Activated naive CD8-positive, alpha-beta T cell treated with anti-CD3 and anti-CD28 coated beads for 36 hours (primary cell): ENCODE measurements at places on chromosomes 11 and 22. TPM values are rescaled to one million over a fixed set of nuclear protein-coding genes. Genes with fewer than 3 reads are reported as not detected.

Gene RIMBP3B
- 0.19 TPM for total RNA-seq

GRCh38 chr22:46535876-46536536 lies 1.4 kb downstream of the CELSR1 start:
- DNase-seq: no peak
- peaks cover 51% of the 10 kb centered on the region for H3K27me3 ChIP-seq
- H3K27ac ChIP-seq: no peak overlapping the region
- no peaks in the 10 kb centered on the region for H3K36me3 ChIP-seq
- H3K4me1 ChIP-seq: peaks cover 10% of the 10 kb centered on the region

DNA sequence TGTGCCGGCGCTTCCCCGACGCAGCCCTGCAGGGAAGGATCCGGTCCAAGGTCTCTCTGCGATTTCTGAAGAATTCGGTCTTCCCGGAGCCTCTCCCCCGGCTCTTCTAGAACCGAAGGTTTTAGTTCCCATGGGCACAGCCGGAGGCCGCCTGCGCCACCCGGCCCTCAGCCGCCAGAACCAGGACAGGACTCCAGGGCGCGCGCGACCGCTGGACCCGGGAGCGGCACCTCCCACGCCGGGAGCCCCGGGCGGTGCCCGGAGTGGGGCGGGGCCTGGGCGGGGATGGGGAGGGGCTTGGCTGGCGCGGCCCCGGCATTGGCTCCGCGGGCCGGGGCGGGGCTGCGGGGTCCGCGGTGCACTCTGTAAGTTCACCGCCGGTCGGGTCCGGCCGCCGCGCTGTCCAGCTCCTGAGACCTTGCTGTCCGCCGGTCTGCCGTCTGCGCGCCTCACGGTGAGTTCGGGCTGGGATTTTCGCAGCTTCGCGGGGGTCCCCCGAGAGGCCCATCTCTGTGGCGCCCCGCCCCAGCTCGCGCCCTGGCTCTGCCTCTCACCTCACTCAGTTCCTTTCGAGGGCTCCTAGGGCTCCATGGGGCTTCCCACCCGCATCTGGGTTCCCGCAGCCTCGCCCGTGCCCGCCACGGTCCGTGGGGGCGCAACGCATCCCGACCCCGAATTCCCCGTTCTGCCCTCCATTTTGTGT lies at the start of gene CDC42EP2:
Gene CDC42EP2, plus strand, starts transcription at position 366 of the 703 bp plus-strand sequence. CDS start 6,033 bp downstream, outside the sequence.
- peak; percentile 78 for DNase-seq
- peaks cover 2% of the 10 kb centered on the region for H3K4me1 ChIP-seq

- DNase-seq: no peak
- no peak overlapping the region for H3K4me3 ChIP-seq
- H3K36me3 ChIP-seq: peaks cover 40% of the 10 kb centered on the region
- H3K27ac ChIP-seq: peak overlapping the region; percentile 72
- H3K27me3 ChIP-seq: no peaks in the 10 kb centered on the region
These were observed 6.0 kb downstream of the TRAPPC4 start for GRCh38 chr11:119024430-119025098.

- peaks cover 2% of the 10 kb centered on the region for H3K4me1 ChIP-seq
- H3K27me3 ChIP-seq: peaks cover 19% of the 10 kb centered on the region
- H3K27ac ChIP-seq: no peak overlapping the region
These were observed 16.9 kb upstream of the PEX26 start for GRCh38 chr22:18060646-18061620.

- H3K4me3 ChIP-seq: no peak overlapping the region
- no peak for DNase-seq
- no peak overlapping the region for H3K27ac ChIP-seq
- H3K4me1 ChIP-seq: no peaks in the 10 kb centered on the region
- H3K27me3 ChIP-seq: peaks cover 5% of the 10 kb centered on the region
These were observed 122.7 kb upstream of the TRPC6 start for GRCh38 chr11:101706541-101706940.

GRCh38 chr11:44628730-44629700 lies 63.6 kb downstream of the CD82 start:
- no peak for DNase-seq
- H3K4me3 ChIP-seq: no peak overlapping the region
- H3K4me1 ChIP-seq: peaks cover 12% of the 10 kb centered on the region

Gene PRR5
- 22.3 TPM for total RNA-seq

- no peaks in the 10 kb centered on the region for H3K36me3 ChIP-seq
- peaks cover 20% of the 10 kb centered on the region for H3K4me1 ChIP-seq
- H3K27ac ChIP-seq: no peak overlapping the region
- no peak for DNase-seq
- H3K27me3 ChIP-seq: no peaks in the 10 kb centered on the region
- H3K4me3 ChIP-seq: no peak overlapping the region
These were observed 77.6 kb upstream of the KCNQ1OT1 start for GRCh38 chr11:2777386-2777785.

Gene UPK3A
- total RNA-seq: not detected

DNA sequence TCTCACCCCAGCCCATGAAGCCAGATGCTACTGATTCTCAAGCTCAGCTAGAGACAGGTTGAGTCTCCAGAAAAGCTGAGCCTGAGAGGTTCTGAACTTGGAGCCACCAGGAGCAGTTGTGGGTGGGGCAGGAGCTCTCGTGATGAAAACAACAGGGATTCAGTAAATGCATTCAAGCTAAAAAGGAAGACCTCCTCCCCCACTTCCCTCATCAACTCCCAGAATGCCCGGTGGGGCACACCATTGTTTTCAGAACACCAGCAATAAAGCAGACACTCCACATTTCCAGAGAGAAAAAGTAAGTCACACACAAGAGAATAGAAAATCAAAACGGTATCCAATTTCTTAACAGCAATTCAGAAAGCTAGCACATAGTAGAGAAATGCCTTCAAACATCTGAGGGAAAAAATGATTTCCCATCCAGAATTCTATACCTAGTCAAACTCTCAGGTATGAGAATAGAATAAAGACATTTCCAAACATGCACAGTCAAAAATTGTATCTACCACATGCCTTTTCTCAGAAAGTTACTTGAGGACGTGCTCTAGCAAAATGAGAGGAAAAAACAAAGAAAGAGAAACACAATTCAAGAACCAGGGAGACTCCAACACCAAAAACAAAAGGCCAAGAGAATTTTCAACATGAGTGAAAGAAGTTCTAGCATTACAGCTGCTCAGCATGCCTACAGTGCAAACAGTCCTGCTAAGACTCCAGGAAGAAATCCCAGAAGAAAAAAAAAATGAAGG lies 56.8 kb downstream of the CDKN1C start:
- H3K36me3 ChIP-seq: peaks cover 20% of the 10 kb centered on the region
- DNase-seq: no peak
- no peaks in the 10 kb centered on the region for H3K27me3 ChIP-seq
- no peaks in the 10 kb centered on the region for H3K4me1 ChIP-seq
